ENCODE measurements at places on chromosomes 6 and 20. TPM values are rescaled to one million over a fixed set of nuclear protein-coding genes. Genes with fewer than 3 reads are reported as not detected.
A peak's percentile ranks its signal among the peaks of the same experiment; 100 is the strongest.

- no peak for DNase-seq
These were observed 76.3 kb downstream of the CDK19 start for GRCh38 chr6:110738899-110739365.

GRCh38 chr20:43977962-43978361 is 63.3 kb downstream of the TOX2 start:
- no peak for DNase-seq

DNA sequence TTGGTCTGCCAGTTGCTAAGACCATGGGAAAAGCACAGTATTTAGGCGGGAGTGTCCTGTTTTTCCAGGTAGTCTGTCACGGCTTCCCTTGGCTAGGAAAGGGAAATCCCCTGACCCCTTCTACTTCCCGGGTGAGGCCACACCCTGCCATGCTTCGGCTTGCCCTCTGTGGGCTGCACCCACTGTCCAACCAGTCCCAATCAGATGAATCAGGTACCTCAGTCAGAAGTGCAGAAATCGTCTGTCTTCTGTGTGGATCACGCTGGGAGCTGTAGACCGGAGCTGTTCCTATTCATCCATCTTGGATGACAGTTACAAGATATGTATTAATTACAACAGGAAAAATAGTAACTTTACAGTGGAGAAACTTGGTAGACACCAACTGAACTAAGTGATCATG is 188.2 kb downstream of the TPBG start:
- DNase-seq, result no peak

GRCh38 chr6:83417880-83418663 is 12.8 kb downstream of the ME1 start:
- peak; percentile 50 for DNase-seq

DNA sequence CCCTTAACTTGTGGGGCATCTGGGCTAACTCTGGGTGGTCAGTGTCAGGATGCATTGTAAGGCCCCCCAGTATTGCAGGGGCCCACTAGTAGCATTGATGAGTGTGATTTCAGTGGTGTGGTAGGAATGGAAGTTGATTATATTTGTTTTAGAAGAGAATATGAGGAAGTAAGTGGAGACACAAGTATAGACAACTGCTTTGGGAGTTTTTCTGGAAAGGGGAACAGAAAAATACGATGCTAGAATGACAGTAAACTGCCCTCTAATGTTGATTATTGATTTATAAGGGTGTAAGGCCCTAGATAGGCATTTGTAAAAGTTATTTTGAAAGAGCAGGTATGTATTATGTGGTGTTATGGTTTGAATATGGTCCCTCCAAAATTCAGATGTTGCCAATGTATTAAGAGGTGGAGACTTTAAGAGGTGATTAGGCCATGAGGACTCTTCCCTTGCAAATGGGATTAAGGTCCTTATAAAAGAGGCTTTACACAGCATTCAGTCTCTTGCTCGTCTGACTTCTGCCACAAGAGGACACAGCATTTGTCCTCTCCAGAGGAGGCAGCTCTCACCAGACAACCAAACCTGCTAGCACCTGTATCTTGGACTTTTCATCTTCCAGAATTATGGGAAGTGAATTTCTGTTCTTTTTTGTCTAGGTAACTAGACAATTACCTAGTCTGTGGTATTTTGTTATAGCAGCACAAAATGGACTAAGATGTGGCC is 135.9 kb upstream of the DTNBP1 start:
- DNase-seq, result no peak

- no peak for DNase-seq
These were observed 482.9 kb downstream of the PTPRT start for GRCh38 chr20:42706759-42707158.

DNA sequence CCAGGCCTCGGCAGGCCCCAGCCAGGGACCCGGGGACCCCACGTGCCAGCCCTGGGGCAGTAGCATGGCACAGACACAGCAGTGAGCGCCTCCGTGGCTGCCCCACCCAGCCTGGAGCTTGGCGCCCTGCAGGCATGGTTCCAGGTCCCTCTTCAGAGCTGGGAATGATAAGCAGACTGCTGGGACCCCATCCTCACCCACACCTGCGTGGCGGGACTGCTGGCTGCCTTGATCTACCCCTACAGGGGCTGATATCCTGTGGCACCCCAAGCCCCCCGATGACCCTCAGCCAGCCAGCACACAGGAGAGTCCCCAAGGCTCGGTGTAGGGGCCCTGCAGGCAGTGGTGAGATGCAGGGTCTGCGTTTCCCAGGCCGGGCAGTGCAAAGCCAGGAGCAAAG is 47.1 kb downstream of the YTHDF1 start:
- no peak for DNase-seq

GRCh38 chr6:21824431-21825177 is 231.1 kb downstream of the SOX4 start:
- no peak for DNase-seq

DNA sequence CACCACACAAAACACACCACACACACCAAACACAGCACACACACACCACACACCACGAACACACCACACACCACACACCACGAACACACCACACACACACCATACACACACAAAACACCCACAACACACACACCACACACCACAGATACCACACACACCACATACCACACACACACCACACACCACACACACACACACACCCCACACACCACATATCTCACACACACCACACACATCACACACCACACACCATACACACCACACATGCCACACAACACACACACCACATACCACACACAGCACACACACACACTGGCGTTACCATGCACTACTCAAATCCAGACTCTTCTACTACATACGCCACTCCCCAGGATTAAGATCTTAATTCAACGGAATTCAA is 118.9 kb upstream of the THBS2 start:
- no peak for DNase-seq

GRCh38 chr6:35547676-35548075 is 35.0 kb upstream of the TULP1 start:
- DNase-seq, result no peak

GRCh38 chr6:7169296-7169721 is 61.5 kb downstream of the RREB1 start:
- DNase-seq, result no peak

GRCh38 chr6:43951063-43951755 is 176.0 kb downstream of the MRPL14 start:
- DNase-seq, result no peak

DNA sequence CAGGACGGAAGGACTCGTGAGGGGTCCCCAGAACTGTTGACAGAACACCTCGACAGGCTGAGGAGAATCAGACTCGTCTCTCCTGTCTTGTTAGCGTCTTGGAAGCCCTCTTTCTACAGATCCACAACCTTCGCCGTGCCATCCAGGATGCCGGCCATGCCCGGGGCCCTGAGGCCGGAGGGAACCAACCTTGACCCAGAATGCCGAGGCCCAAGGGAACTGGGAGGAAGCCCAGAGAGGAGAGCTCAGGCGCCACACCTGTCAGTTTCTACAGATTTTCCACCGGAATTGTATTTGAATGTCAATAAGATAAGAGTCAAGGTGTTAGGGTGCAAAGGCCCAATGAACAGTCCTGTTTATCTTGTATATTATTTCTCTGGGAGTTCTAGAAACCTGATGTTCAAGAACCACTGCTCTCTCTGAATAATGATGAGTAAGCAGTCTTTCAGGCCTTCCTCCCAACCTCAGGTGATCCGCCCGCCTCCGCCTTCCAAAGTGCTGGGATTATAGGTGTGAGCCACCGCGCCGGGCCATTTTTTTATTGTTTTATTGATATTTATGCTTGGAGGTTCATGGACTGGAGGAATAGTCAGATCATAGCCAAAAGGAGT is 799 bp upstream of the ME1 start:
- no peak for DNase-seq

DNA sequence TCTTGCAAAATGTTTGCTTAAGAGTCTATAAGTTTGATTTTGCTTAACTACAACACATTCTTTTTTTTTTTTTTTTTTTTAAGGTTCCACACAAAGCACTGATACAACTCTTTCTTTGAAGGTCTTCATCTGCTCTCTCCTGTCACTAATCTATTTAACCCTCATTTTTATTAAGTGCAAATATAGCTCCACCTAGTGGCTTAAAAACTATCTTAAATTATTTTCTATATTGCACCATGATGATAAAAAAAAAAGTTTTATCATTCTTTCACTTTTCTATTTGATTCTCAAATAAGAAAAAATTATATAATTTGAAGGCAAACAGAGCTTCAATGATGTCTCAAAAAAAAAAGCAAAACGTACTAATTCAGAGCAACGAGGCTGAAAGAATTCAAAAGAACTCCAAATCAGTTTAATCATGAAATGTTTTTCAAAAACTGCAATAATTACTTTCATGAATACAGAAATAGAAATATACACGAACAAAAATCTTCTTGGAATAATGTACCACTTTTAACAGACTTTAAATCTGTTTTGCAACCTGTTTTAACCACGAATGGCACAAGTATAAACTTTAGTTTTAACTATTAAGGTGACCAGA is 12.8 kb downstream of the ESF1 start:
- DNase-seq, result no peak

DNA sequence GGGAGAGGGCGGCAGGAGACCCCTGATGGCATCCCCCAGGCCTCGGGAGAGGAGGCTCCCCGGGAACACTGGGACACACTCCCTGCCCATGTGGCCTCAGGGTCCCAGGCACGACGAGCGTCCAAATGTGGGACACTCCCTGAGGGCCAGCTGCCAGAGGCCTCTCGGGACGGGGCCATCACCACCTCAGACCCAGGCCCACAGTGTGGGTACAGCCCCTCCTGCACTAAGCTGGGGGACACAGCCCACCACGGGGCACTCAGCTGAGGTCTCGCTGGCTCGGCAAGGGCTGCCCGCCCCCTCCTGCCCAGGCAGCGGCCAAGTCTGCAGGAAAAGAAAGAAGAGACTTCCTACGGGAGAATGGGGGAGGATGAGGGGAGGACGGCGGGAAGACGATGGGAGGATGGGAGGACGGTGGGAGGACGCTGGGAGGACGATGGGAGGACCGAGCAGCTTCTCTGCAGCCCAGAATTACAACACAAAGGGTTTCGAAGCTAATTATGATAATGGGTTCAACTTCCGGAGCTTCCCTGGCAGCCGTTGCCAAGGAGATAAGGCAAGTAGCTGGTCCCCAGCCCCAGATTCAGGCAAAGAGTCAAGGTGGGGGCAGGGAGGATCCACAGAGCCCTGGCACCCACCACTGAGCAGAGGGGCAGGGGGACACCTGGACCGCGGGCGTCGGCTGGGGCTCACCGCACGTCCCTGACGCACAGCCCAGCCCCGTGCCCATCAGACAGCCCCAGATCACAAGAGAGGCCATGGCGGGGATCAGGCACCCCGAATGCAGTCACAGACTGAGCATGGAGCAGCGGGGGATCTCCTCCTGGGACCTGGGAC is 17.5 kb downstream of the KCNQ2 start:
- no peak for DNase-seq

GRCh38 chr20:58171796-58172425 is 56.5 kb downstream of the ANKRD60 start:
- DNase-seq, result no peak

- DNase-seq, result no peak
These were observed 174.4 kb upstream of the KCNK16 start for GRCh38 chr6:39496915-39497314.

DNA sequence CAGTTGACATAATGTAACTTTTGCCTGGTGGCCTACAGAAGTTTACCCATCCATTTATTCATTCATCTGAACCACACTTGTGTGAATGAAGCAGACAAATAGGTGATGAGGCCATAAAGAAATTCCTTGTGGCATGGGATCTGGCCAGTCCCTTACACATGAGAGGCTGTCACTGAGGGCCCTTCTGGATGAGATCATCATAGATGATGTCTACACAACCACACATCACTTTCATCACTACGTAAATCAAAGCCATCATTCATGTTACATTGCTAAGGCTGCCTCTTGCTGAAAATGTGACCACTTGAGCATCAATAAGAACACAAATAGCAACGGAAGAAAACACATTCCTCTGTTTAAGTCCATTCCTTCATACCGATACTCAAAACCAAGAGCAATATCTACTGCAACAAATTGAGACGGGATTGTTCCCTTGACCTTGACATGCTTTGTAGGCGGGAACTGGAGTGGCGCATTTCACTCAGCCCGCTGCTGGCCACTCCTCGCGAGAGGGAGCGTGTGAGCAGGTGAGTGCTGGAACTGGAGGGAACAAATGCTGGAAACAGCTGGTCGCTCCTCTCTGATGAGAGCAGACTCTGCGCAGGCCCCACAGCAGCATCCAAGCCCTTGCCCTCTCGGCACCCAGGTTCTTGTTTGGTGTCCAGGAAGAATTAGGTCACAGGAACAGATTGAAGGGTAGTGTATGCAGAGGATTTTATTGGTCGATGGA is 49.3 kb downstream of the FAM50B start:
- DNase-seq, result no peak

DNA sequence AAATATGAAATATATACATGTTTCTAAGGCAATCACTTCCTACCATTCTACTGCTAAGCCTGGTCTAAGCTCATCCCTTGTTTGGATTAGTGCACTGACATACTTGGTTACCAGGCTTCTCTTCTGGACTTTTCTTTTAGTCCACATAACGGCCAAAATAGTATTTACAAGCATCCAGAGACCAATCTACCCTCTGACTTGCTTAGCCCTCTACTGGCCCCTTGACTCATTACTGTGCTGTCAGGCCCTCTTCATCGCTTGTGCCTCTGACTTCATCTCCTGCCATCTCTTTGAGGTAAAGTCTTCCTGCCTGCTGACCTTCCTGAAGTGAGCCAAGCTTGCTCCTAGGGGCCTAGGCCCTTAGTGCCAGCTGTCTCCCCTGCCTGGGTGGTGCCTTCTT is 35.1 kb downstream of the TULP4 start:
- DNase-seq, result no peak

GRCh38 chr20:61965606-61966491 is 99.8 kb downstream of the TAF4 start:
- no peak for DNase-seq

DNA sequence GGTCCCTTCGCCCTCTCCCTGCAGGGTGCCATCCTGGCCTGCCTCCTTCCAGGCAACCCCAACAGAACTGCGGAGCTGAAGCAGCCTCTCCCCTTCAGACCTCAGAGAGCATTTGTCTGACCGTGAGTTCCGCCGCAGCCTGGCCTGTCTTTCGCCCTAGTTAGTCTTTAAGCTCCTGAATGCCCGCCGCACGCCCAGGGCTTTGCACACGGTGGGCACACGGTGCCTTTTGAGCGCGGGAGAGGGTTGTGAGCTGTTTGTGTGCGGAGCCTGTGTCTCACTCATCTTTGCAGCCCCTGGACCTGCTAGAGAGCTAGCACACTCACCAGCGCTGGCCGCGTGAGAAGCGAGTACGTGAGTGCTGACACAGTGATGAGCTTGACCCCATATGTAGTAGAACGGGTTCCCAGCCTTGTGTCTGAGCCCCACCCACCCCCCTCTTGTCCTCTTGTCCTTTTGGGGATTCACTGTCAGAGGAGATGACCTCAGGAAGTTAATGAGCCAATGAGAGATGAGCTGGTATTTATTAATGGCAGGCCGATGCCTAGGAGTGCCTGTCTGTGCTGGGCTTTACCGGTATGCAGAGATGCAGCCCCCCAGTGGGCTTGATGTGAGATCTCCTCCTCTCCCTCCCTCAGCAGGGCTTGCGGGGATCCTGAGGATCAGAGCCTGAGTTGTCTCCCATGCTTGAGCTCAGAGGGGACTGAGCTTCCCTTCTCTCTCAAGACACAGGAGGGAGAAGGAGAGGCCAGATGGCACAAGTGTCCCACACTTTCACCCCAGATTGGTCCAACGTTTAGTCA is 249.2 kb downstream of the FARS2 start:
- DNase-seq, result no peak

- DNase-seq, result no peak
These were observed 127.7 kb upstream of the SUPT3H start for GRCh38 chr6:45505470-45505869.

GRCh38 chr6:13396241-13396792 is 68.0 kb upstream of the TBC1D7 start:
- no peak for DNase-seq

Gene STMND1
- total RNA-seq, result not detected

Gene SIRPB1
- 4.1 TPM for total RNA-seq

Gene MTFR2
- 6.4 TPM for total RNA-seq

Gene CRNKL1
- 18.0 TPM for total RNA-seq
